ENCODE measurements at places on chromosomes 11 and 22.

DNA sequence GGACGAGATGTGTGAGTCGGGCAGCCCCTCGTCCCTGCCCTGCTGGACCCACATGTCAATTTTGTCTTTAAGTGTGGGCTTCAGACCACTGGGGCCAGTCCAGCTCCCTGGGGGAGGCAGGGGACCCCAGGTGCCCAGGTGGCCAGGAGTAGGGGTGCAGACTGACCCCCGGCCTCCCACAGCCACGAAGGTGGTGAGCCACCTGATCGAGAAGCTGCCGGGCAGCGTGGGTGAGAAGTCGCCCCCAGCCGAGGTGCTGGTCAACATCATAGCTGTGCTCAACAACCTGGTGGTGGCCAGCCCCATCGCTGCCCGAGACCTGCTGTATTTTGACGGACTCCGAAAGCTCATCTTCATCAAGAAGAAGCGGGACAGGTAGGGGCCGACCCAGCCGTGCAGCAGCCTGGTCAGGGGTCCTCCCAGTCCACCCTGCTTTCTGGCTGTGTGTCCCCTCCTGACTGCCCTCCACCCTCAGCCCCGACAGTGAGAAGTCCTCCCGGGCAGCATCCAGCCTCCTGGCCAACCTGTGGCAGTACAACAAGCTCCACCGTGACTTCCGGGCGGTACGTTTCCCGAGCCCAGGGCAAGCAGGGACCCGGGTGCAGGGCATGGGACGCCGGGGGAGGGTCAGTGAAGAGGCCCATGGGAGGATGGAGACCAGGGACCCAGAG, 9.9 kb downstream of the PKP3 start:
- no peak for DNase-seq

- DNase-seq: no peak
Measured at GRCh38 chr11:11186249-11186648, 166.8 kb downstream of the CSNK2A3 start.

GRCh38 chr22:44848791-44849420, 96.5 kb downstream of the ARHGAP8 start:
- no peak for DNase-seq

DNA sequence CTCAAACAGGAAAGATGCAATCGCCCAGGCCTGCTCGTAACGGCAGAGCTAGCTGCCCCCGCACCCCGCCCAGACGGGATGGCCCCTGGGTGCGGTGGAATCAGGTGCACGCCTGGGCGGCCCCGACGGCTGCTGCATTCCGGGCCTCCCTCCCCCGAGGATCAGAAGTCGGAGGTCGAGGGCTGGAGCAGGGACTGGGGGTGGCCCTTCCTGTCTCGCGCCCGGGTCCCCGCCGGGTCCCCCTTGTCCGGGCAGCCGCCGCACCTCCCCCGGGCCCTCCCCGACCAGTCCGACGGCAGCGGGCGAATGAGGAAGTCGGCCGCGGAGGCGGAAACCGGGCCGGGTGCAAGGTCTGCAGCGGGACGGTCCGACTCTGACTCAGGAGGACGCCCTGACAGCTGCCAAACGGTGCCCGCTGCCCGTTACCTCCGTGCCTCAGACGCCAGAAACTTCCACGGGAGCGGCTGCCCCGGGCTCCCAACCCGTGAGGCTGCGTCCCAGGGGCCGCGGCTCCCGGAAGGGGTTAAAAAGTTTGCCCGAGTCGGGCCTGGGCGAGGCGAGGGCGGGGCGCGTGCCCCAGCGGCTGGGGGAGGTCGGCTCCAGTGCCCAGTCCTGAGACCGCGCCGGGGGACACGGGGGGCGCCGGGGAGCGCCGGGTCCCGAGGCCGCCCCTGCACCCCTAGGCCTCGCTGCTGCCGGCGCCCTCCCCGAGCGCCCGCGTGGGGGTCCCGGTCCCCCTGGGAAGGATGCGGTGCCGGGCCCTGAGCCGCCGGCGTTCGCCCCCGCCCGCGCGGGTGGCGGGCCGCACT, 663 bp downstream of the MYH9 start:
- peak; percentile 84 for DNase-seq

DNA sequence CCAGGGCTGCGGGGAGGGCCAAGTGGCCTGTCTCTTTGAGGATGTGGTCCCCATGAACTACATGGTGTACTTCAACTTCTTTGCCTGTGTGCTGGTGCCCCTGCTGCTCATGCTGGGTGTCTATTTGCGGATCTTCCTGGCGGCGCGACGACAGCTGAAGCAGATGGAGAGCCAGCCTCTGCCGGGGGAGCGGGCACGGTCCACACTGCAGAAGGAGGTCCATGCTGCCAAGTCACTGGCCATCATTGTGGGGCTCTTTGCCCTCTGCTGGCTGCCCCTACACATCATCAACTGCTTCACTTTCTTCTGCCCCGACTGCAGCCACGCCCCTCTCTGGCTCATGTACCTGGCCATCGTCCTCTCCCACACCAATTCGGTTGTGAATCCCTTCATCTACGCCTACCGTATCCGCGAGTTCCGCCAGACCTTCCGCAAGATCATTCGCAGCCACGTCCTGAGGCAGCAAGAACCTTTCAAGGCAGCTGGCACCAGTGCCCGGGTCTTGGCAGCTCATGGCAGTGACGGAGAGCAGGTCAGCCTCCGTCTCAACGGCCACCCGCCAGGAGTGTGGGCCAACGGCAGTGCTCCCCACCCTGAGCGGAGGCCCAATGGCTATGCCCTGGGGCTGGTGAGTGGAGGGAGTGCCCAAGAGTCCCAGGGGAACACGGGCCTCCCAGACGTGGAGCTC, 13.5 kb downstream of the ADORA2A start:
- peak; percentile 93 for DNase-seq

GRCh38 chr11:100555931-100556330, 131.2 kb upstream of the ARHGAP42 start:
- no peak for DNase-seq

DNA sequence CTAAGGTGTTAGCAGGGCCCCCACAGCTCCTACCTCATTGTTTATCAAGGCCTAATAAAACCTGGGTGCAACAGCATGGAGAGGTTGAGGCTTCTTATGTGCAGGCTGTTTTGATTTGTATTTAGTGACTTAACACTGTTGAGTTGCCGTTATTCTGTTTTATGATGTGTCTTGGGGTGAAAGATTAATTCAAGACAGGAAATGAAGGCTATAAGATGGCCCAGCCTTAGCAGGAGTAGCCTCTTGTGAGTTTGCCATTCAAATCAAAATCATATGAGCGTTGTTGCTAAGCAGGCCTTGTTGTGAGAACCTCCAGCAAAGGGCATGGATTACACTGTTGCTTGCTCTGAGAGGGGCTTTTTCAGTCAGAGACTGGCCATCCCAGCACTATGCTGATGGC, 31.8 kb downstream of the MICAL2 start:
- no peak for DNase-seq

DNA sequence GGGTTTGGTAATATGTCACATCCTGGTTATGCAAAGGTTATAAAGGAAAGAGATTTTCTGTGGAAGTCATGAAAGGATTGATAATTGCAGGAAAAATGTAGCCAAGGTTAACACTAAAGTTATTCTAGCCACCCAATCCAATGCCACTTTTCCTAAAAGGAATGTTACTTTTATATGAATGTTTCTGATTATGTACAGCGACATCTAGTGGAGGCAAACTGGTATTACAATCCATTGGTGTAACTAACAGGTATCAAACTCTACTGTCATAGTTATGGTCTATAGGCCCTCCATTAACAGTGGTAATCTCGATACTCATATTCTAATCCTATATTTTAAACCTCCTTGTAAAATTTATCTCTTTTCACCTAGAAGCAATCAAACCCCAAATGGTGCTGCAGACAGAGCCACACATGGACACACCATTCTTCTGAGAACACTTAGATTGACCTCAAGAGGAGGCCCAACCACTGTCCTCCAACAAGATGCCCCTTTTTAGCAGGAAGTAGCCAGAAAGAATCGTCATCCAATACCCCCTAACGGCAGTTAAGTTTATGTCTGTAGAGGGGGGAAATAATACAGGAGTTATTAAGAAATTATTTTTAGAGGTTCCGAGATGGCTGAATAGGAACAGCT, 74.9 kb upstream of the RAG2 start:
- no peak for DNase-seq

- no peak for DNase-seq
Measured at GRCh38 chr22:30453731-30454510, 17.9 kb downstream of the SEC14L3 start.

- peak; percentile 32 for DNase-seq
Measured at GRCh38 chr11:119489087-119489486, 66.1 kb upstream of the THY1 start.

DNA sequence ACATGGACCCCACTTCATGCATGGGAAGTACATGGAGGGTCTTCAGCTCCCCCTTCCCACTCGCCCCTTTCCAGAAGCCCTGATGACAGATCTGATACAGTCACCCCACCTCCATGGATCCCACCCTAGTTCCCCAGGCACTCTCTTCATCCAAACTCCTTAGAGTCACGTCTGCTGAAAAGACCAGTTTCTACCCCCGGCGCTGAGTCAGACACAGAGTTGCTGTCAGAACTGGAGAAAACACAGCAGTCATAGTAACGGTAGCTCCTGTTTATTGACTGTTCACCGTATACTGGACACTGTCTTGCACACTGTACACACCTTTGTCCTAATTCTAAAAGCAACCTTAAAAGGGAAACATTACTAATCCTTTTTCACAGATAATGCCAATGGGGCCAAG, 29.1 kb downstream of the DRD2 start:
- DNase-seq: no peak

- no peak for DNase-seq
Measured at GRCh38 chr11:61618978-61619377, 38.1 kb upstream of the SYT7 start.

Data from tibial artery (tissue), 4 donors.